Stimulated activated CD8-positive, alpha-beta memory T cell treated with anti-CD3 and anti-CD28 coated beads, Interleukin-2, amount 100 ng/mL, for 48 hours (primary cell): ENCODE measurements at places on chromosomes 4 and X.

DNA sequence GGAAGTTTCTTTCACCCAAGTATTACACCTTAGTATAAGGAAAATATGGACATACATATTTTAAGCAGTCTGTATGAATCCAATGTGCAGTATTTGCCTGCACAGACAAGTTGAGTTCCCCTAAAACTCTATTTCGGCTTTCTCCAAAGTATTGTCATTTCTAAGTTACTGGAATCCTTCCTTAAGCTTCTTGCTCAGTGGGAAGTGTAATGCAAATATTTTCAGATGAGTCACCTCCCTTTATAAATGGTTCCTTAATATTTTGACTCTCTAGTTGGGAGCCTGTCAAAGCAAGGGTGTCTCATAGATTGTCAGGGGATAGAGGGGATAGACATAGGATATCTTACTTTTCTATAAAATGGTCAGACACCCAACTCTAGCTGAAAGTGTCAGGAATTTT, 178.6 kb downstream of the NAA11 start:
- no peak for DNase-seq

GRCh38 chrX:149962859-149963757, 24.8 kb upstream of the EOLA2 start:
- no peak for DNase-seq

GRCh38 chr4:90078440-90078839, 48.8 kb upstream of the CCSER1 start:
- no peak for DNase-seq

- peak; percentile 92 for DNase-seq
Measured at GRCh38 chr4:82373816-82374625, at the start of gene HNRNPD. TSS of gene HNRNPD (minus strand) at chr4:82373991. CDS start at chr4:82373678, 313 bp downstream.

- no peak for DNase-seq
Measured at GRCh38 chr4:99383833-99384392, 31.4 kb upstream of the ADH1C start.

- DNase-seq = no peak
Measured at GRCh38 chrX:39852491-39852890, 245.3 kb downstream of the BCOR start.

- DNase-seq = no peak
Measured at GRCh38 chrX:48471504-48471903, 1.4 kb upstream of the SLC38A5 start.

DNA sequence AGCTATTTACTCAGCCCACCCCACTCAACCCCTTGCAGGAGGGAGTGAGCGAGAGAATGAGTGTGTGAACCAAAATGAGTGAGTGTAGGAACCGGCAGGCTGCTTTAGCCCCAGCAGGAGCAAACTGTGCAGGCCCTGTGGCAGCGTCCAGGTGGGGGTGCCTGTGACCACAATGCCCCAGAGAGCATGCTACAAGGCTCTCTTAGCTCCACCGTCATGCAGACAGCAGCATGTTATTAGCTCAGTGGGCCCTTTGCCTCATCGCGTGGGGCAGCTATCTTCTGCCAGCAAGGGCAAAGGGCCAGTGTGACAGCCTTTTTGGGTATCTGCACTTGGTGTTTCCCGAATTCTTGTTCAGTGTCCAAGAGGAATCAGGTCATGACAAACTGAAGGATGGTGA, 271.3 kb downstream of the GPM6A start:
- no peak for DNase-seq

GRCh38 chr4:120886191-120886590, 36.3 kb downstream of the PRDM5 start:
- no peak for DNase-seq

- DNase-seq = no peak
Measured at GRCh38 chr4:180539284-180539683, 1703.9 kb upstream of the TENM3 start.

- DNase-seq = no peak
Measured at GRCh38 chr4:98873059-98873458, 55.9 kb downstream of the EIF4E start.

- no peak for DNase-seq
Measured at GRCh38 chr4:54745031-54745770, 87.4 kb downstream of the KIT start.

DNA sequence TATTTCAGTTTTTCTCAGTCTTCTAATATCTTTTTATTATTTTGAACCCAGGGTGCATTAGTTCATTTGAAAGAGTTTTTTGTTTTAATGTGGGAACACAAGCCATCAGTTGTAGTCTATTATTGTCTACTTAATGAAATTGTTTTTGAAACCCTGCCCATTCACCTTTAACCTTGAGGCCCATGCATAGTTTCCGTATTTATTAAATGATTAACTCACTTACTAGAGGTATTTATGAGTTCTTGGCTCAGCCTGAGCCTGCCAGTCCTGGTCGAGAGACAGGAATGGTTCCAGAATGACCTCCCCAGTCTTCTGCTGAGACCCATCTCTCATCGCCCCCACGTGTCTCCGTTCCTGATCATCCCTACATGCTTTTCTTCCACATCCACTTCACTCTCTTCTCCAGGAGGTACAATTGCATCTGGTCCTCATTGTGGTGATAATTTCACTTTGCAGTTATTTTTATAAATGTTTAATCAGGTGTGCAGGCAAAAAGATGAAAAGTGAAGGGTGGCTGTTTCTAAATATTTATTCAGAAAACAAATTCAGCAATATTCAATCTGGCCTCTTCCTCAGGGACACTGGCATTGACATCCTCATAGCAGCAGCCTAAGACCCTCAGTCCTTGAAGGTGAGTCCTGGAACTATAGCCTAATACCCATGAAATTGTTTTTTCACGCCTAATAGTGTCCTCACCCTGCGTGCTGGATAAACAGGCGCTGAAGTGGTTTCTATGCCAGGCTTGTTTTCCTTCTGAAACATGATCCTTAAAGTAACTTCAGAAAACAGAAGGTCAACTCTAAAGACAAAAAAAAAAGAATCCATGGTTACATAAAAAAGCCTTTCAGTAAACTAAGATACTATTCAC, 112.8 kb downstream of the KDR start:
- no peak for DNase-seq

DNA sequence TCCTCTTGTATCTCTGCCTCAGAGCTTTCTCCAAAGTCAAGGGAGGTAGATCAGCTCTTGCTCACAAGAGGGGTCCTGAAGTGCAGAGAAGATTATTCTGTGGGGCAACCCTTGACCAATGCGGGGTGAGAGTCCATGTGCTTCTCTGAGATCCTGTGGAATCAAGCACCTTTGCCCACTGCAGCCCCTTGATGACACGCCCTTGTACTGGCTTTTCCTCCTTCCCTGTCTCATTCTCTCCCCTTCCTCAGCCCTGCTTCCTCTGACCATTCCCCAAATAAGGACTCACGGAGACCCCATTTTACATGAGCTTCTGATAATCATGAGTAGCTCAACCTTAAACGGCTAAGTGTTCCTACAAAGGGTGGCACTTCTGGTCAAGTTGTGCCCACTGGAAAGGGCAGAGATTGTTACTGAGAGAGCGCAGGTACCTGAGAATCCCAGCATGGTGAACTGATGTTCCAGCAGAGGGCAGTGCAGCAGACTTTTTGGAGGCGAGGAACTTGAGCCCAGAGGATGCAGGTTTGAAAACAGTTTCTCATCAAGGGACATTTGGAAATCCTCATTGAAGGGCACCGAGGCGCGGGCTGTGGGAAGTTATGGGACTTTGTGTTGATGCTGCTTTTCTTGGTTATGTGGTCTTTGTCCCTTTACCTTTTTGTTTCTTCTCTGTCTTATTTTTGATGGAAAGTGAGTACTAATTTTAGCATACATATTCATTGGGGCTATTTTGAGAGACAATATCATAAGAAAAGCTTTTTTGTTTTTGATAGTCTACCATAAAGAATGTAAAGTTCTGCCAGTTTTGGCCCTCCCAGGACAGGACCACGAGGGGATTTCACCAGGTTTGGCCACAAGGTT, 201.3 kb downstream of the RBM46 start:
- peak; percentile 8 for DNase-seq

DNA sequence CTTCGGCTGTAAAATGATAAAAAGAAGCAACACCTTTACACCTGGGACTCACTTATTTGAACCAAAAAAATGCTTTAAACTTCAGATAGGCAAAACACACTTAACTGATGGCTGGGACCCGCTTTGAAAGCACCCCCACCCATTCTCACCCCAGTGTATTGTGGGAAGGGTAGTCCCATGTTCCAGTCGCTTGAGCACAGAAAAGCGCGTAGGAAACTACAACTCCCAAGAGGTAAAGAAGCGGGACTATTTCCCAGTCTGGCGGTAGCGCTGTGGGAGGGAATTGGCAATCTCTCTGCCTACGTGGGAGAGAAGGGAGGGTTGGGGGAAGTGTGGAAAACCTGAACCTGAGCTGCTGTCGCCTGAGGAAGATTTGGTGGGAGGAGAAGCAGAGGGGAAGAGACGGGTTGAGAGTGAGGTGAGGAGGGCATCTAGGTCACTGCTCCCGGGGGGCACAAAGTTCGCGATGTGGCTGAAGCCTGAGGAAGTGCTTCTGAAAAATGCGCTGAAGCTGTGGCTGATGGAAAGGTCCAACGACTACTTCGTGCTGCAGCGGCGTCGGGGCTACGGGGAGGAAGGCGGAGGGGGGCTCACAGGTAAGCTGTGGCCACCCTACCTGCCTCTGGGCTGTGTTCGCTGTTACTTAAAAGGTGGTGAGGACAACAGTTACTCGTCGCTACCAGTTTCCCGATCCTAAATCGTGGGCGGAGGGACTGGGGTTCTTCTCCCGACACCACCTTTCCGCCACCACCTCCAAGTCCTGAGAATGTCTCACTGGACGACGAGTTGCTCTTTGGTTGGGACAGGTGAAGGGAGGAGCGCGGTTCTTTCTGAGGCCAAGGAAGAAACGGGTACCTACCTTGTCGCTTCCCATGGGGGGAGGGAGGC, at the start of gene TBC1D8B:
TSS of gene TBC1D8B (plus strand) at position 286 of the 888 bp plus-strand sequence. CDS start at position 467, 181 bp downstream.
- DNase-seq = no peak

- no peak for DNase-seq
Measured at GRCh38 chr4:115678425-115678941, 565.1 kb upstream of the NDST4 start.

DNA sequence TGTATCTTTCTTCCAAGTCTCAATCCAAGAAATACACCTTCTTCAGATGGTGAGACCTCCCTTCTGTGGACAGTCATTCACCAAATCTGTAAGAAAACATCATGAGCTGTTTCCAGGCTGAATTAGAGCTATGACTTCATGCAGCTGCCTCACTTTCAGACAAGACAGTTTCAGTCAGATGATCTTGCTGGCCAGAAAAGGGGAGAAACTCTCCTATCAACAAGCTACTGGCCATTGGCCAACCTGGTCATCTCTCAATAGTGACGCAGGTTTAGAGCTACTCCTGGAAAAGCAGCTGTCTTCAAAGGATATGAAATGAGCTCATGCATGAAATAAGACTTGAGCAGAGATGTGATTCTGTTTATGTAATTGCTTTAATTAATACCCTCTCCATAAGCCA, 69.6 kb upstream of the NDP start:
- no peak for DNase-seq

DNA sequence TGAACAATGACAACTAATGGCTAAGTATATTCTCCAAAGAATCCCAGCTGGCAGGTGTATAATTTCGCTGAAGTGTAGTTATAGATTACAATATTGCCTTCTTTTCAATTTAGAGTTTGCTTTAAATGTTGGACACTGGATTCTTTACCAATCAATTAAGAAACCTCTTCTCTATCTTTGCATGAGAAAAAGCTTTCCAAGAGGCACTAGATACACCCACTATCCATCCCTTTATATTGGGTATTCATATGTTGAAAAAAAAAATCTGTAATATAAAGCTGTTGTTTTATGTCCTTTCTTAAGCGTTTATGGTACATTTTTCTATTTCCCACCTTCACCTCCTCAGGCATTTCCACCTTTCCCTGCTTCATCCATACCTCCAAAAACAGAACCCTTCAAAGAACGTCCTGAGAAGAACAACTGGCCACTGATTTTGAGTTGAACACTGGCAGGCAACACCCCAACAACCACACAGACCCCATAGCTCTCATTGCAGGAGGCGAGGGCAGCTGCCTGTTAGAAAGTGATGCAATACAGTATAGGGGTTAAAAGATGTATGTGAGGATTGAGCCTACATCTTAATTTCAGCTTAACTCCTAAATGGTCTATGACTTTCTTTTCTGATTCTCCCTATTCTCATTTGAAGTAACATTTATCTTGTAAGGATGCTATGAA, 11.8 kb downstream of the ADH6 start:
- DNase-seq = no peak

DNA sequence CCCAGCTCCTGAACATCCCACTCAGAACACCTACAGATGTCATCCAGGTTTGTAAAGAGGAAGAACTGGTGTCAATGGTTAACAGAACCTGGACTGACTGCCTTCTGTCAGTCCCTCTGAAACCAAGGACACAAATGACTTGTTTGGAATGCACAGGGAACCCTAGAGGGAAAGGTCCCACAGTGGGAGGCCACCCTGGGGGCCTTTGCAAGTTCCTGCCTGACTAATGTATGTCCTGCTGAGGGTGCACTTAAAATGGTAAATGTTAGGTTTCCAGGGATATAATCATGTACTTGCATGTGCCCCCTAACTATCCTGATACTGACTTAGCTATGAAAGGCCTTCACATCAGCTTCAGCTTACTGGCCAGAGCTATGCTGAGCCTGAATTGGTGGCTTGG, 15.0 kb upstream of the XAGE2 start:
- no peak for DNase-seq

- no peak for DNase-seq
Measured at GRCh38 chrX:130987241-130987640, 70.9 kb upstream of the ARHGAP36 start.

GRCh38 chr4:951594-952468, 19.6 kb downstream of the TMEM175 start:
- no peak for DNase-seq

- no peak for DNase-seq
Measured at GRCh38 chr4:10732914-10733415, 48.4 kb upstream of the CLNK start.

DNA sequence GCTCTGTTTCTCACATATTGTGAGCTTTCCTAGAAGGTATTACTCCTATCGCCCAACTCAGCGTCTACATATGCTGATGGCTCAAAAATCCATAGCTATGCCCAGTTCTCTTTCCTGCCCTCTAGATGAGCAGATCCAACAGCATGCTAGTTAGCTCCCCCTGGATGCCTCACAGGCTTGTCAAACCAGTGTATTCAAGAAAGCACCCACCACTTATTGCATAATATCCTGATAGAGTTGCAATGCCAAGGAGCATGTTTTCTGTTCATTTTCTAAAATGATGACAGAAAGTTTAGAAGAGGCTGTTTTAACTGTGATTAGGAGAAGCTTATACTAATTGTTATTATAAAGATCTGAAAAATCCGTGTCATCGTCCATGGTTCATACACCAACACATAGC, 1.9 kb upstream of the PACRGL start:
- DNase-seq = no peak

GRCh38 chrX:7109049-7109531, 38.4 kb upstream of the STS start:
- DNase-seq = no peak

DNA sequence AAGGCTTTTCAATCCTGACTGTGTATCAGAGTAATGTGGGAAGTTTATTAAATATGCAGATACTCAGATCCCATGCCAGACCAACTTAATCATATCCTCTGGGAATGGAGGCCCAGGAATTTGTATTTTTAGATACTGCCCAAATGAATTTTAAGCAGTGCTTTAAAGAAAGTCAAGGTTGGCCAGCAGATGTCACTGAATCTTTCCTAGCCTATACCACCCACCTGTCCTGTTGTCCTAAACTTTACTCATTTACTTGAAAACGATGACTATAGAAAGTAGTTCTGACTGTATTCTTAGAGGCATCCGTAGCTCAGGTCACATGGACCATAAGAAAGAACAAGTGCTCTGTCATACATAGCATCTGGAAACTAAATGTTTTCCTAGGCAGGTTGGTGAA, 79.9 kb downstream of the AMOT start:
- DNase-seq = no peak

- no peak for DNase-seq
Measured at GRCh38 chr4:8568068-8568668, 12.0 kb upstream of the GPR78 start.
